ENCODE measurements at places on chromosomes 16 and 17.
A peak's percentile ranks its signal among the peaks of the same experiment; 100 is the strongest.

- DNase-seq: no peak
These were observed 36.8 kb downstream of the CBFA2T3 start for GRCh38 chr16:88939972-88940861.

- no peak for DNase-seq
These were observed 81.6 kb upstream of the CACNG5 start for GRCh38 chr17:66753126-66753920.

DNA sequence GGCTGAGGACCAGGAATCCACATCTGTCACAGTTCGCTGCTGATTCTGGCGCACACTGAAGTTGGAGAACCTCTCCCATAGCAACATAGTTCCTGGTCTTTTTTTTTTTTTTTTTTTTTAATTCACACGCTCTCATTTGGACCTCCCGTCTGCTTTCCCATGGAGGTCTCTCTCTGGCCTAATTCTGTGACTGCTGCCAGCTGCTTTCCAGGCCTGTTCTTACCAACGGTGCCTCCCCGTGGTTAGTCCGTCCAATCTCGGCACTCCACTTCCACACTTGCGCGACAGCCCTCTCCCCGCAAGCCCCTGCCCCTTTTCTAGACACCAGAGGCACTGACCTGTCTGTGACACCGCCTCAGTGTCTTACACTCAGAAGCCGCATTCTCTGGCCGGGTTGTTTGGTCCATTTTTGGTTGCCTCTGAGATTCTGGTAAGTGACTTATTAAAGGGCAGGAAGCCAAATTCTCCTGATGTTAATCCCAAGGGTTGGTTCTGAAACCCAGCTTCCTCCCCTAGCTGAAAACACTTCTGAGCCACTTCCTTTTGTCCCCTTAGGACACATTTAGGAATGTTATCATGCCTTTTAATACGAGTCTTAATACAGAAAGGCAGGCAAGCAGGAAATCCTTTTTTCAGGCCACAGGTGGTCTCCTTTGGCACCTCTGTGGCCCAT lies 1.1 kb upstream of the AKTIP start:
- DNase-seq: peak; percentile 23

DNA sequence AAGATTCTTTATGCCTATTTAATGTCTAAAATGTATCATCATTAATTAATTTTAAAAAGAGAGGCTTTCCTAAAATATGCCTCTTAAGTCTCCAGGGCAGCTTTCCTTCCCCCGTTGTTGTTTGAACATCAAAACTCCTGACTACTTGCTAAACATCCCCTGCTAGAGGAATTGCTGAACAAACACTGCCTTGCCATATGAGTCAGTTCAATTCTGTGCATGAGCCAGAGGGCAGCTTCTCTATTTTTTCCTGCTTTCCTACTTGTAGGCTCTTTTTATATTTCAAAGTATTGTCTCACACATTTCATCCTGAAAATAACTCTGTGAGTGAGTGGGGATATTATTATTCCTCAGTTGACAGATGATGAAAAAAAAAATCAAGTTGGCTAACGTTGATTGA lies 143.4 kb downstream of the HS3ST4 start:
- DNase-seq: no peak

GRCh38 chr17:9241371-9241712 lies 220.0 kb downstream of the NTN1 start:
- no peak for DNase-seq
